ENCODE measurements at places on chromosomes 3 and 15.

GRCh38 chr3:126277629-126278378, 79.4 kb downstream of the KLF15 start:
- DNase-seq, result no peak

GRCh38 chr15:99073008-99073717, 31.7 kb upstream of the SYNM start:
- DNase-seq, result peak; percentile 74

- no peak for DNase-seq
Observed at GRCh38 chr3:56064684-56065083, 403.6 kb downstream of the ERC2 start.

- no peak for DNase-seq
Observed at GRCh38 chr3:173037840-173038483, 103.1 kb downstream of the SPATA16 start.
